ENCODE measurements at places on chromosomes 11 and 22. TPM values are rescaled to one million over a fixed set of nuclear protein-coding genes. Genes with fewer than 3 reads are reported as not detected.

DNA sequence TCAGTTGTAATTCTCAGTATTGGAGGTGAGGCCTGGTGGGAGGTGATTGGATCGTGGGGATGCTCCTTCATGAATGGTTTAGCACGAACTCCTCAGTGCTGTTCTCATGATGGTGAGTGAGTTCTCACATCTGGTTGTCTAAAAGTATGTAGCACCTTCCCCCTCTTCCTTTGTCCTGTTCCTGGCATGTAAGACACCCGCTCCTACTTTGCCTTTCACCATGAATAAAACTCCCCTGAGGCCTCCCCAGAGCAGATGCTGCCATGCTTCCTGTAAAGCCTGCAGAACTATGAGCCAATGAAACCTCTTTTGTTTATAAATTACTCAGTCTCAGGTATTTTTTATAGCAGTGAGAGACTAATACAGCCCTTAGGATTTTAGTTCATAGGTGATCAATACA, 191.5 kb downstream of the MAML2 start:
- DNase-seq = no peak

GRCh38 chr11:60854140-60854846, 1.5 kb downstream of the PTGDR2 start:
- no peak for DNase-seq

DNA sequence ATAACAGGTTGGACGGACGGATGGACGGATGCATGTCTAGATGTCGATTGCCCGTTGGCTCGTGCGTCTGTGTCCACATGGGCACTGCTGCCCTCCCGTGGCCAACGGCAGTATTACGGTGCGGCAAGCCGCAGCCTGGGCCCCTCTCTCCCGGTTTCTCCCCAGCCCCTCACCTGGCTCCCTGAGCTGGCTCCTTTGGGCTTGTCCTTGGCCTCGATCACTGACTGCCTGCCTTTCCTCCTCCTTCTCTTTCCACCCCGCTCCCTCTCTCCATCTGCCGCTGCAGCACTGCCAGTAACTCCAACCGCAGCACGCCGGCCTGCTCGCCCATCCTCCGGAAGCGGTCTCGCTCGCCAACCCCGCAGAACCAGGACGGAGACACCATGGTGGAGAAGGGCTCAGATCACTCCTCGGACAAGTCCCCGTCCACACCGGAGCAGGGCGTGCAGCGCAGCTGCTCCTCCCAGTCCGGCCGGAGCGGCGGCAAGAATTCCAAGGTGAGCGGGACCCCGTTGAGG, 77.3 kb downstream of the SCN3B start:
- no peak for DNase-seq

SLC35E4 gene
- total RNA-seq = 3.7 TPM

MPZL2 gene
- total RNA-seq = 36.8 TPM

GRCh38 chr11:106840947-106841346, 177.3 kb downstream of the GUCY1A2 start:
- DNase-seq = no peak

CEP126 gene
- 6.5 TPM for total RNA-seq

- no peak for DNase-seq
Measured at GRCh38 chr22:47000888-47001287, 238.4 kb downstream of the TBC1D22A start.
